ENCODE measurements at places on chromosomes 4 and X.

- no peak for DNase-seq
These were observed 1950.9 kb downstream of the ARAP2 start for GRCh38 chr4:34293459-34293858.

GRCh38 chrX:39755143-39756032 lies 342.4 kb downstream of the BCOR start:
- no peak for DNase-seq

DNA sequence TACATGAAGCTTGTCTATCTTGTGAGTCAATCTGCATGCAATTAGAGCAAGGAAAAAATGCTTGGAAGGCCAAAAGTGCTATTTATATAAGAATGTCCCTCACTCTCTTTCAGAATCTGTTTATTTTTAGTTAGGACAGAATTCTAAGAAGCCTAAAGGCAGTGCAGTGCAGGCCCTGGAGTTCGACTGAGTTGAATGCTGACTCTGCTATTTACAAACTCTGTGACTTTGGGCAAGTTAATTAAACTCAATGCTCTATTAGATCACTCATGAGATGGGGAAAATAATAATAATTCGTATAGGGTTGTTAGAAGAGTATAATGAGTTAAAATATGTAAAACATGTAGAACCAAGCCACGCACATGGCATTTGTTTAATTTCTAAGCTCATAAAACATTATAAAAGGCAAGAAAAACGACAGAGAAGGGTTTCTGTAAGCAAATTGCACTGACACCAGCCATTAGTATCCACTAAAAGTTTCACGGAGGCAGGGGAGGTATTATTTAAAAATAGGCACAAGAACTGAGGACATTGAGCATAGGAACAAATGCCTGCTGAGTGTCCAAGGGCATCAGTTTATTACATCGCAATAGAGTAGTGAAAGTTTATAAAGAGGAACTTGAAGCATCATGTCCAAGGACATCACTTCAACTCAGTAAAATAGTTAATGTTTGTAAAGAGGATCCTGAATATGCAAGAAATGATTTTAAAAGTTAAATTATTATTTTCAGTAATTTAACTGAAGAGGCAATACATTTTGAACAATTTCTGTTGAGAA lies 115.0 kb upstream of the INPP4B start:
- DNase-seq: no peak

DNA sequence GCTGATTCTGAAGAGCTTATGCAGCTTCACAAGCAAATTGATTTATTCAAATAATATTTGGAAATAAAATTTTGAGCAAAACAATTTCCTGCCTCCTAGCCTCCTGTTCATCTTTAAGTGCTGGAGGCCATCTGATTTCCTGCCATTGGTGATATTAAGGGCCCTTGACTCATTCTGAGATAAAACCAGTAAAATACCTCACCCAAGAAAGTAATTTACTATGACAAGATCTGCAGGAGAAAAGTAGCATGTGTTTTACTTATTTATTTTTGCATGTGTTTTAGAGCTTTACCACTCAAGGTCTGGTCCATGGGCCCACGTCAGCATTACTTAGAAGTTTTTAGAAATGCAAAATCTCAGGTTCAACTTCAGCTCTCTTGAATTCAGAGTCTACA lies 67.7 kb downstream of the DCLK2 start:
- no peak for DNase-seq

DNA sequence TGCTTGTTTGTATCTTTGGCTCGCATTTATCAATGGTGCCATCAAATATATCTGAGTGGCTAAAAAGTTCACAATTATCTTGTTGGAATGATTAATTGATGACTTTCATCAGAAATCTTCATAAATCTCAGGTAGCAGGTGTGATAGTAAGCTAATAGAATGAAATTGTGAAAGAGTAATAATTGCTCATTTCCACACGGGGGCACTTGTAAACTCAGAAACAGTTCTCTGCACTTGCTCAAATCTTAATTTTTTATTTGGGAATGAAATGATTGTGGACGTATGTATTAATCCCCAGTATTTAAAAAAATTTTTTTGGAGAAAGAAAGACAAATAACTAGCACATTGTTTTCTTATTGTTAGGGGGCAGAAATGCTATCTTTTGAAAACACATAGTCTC lies 132.8 kb downstream of the DTHD1 start:
- DNase-seq: no peak

DNA sequence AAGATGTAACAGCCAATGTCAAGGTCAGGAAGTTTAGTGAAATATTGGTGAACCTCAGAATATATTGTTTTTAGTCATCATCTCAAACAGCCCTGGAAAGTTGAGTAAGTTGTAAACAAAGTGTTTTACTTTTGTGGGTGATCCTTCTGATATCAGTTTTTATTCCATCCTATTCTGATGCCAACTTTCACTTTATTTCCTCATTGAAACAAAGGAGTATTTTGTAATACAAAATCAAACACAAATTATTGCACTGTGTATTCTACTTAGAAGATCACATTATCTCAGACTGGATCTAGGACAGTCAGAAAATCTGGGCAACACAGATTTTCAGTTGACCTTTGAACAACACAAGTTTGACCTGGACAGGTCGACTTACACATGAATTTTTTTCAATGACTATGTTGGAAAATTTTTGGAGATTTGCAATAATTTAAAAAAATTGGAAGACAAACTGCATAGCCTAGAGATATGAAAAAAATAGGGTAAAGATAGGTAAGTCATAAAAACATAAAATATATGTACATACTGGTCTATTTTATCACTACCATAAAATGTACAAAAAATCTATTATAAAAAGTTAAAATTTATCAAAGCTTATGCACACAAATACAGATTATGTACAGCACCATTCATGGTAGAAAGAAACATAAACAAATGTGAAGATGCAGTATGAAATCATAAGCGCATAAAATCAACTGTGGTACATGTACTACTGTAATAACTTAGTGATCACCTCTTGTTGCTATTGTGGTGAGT lies 709.1 kb upstream of the FAM241A start:
- no peak for DNase-seq

GRCh38 chrX:6374556-6374955 lies 145.9 kb upstream of the NLGN4X start:
- no peak for DNase-seq

DNA sequence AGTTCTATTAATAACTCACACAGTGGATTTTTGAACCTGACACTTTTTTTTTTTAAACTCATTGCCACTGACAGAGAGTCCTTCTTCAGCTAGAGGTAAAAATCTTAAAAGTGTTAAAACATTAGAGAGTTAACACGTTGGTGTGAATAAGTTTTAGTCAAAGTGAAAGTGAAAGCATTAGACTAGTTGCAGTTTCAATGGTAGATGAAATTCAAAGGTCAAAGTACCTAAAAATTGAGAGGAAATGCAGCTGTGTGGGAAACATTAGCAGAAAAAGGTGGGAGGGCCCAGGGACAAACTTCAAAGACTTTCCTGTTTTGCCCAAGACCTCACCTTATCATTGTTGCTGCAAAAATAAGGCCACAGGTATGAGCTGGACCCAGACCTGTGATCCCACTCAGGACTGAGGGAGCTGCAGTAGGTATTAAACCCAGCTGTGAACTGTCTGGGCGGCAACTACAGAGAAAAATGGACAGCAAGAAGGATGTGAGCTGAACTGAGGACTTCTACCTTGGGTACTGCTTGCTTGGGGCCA lies 17.6 kb upstream of the GABRA4 start:
- DNase-seq: no peak

GRCh38 chr4:114398410-114398809 lies 200.2 kb upstream of the UGT8 start:
- no peak for DNase-seq

- DNase-seq: no peak
These were observed 558.9 kb downstream of the SPOCK3 start for GRCh38 chr4:166675411-166675810.

DNA sequence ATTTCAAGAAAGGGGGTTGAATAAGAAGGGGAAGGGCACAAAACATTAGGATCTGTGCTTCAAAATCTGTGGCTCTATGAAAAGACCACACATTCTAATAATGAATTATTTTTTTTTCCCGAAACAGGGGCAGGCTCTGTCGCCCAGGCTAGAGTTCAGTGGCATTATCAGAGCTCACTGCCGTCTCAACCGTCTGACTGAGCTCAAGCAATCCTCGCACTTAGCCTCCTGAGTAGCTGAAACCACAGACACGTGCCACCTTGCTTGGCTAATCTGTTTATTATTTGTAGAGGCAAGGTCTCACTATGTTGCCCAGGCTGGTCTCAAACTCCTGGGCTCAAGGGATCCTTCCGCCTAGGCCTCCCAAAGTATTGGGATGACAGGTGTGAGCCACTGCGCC lies 33.4 kb downstream of the ACSL1 start:
- no peak for DNase-seq

DNA sequence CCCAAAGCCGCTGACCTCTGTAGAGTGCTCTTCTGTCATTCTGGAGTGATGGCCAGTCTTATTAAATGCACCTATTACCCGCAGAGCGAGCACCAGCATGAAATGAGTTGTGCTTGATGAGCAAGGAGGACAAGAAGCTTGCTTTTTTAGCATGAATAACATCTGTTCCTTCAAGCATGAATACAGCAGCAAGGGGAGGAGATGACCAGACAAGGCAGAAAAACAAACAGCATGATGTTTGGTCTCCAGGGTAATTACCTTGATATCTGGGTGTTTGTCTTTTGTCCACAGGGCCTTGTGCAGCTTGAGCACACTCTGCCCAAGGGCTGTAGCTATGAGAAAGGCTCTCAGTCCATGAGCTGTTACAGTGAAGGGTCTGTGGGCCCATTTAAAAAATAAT lies 324.8 kb upstream of the DDX53 start:
- no peak for DNase-seq

DNA sequence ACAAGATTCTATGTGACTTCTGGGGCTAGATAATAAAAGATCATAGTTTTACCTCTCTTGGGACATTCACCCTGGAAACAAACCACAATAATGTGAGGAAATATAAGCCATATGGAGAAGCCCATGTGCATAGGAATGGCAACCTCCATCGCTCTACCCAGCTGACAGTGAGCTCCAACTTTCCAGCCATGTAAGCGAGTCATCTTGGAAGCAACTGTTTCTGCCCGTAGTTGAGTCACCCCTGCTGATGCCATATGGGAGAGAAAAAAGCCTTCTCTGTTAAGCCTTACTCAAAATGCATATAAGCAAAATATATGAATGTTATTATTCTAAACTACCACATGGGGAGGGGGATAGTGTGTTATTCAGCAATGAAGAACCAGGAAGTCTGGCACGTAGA lies 31.4 kb upstream of the RELL1 start:
- DNase-seq: no peak

DNA sequence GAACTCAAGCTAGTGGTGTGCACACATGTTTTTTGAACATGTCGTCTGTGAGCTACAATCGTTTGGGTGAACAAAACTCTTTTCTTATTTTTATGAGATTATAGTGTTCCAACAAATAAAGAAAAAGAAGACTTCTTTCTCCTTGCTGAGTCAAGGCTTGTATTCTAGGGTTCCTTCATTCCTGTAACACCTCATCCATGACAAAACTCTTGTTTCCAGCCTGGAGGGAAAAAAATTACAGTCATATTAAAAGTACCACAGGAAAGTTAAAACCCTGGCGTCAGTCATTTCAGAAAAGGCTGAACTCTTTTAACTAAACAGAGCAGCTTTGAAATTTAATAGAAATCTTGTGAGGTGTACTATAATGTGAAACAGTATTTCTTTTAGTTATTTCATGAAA lies 79.2 kb upstream of the BOD1L1 start:
- no peak for DNase-seq

- no peak for DNase-seq
These were observed 59.0 kb downstream of the SEL1L3 start for GRCh38 chr4:25803720-25804225.

DNA sequence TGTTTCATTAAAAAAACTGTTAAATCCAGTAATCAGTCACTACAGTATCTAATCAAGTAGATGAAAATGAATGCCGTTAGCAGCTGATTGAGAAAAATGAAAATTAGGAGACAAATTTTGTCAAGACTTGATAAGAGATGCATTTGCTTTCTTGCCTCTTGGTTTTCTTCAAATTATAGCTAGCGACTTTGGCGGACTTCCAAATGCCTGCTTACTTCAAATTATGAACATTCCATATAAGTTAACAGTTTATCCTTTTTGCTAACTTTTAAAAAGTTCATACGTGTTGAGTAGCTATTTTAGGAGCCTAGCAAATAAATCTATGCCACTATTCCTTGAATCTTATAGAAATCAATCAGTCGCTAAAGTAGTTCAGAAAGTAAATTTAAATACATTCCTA lies 58.8 kb downstream of the PPP4R3C start:
- no peak for DNase-seq

DNA sequence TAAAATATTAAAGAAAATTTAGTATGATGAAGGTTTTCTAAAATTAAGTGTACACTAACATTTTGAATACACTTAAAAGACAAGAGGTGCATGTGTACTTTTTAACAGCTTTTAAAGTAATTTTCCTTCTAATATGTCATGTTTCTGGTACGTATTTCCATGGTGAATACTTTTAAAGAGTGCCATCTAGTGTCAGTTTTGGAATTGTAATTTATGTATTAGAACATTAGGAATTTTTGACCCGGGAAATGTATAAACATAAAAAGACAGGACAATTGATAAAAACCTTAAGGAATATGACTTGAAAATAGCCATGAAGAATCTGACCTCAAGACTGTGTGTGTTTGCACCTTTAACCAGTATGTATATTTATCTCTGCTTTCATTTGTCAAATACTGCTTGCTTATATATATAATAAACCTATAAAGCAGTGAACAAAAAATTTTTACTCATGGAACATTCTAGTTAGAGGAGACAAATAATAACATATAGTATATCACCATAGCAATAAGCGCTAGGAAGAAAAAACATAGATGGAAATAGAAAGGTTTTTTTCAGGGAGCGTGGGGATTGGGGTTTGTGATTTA lies 7.2 kb downstream of the GSTCD start:
- no peak for DNase-seq

DNA sequence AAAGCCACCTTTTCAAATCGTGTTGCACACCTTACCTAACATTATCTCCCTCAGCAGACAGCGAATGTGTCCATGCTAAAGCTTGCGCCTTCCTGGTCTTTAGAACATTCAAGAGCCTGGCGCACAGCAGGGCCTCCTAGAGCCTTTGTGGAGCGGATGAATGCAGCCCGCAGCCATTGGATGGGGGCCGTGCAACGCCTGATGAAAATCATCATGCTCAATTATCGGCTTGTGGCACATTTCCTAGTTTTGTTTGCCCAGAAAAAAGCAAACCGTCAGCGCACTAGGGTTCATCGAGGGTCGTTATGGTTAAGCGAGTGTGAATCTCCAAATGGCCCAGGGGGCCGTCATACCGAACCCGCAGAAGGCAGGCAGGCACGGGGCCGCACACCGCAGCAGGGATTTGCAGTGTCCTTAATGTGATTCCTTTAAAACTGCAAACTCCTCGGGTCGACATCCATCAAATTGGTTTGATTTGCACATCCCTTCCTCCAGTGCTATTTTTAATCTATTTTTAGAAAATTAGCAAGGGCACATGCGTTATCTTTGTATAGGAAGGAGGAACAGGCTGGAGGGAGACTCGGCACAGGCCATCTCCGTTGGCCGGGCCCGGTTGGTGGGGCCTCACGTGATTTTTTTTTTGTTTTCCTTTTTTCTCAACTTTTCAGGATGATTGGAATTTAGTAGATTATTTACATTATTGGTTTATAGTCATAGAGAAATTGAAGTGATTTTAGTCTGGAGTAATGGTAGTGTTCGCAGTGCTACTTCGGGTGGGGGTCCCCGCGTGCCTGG lies 53.1 kb downstream of the ABLIM2 start:
- no peak for DNase-seq

GRCh38 chr4:169200361-169201030 lies 70.3 kb downstream of the SH3RF1 start:
- no peak for DNase-seq

- DNase-seq: no peak
These were observed 1.3 kb upstream of the SEPSECS start for GRCh38 chr4:25161593-25161950.

Measured in stimulated activated CD8-positive, alpha-beta memory T cell treated with anti-CD3 and anti-CD28 coated beads, Interleukin-4, amount 100 ng/mL, for 1 hour (primary cell).